ENCODE measurements at places on chromosomes 11 and 22.

- DNase-seq = no peak
Observed at GRCh38 chr11:101127197-101127698, 2.4 kb downstream of the PGR start.

GRCh38 chr11:70952191-70952590, 300.2 kb downstream of the SHANK2 start:
- DNase-seq = no peak

DNA sequence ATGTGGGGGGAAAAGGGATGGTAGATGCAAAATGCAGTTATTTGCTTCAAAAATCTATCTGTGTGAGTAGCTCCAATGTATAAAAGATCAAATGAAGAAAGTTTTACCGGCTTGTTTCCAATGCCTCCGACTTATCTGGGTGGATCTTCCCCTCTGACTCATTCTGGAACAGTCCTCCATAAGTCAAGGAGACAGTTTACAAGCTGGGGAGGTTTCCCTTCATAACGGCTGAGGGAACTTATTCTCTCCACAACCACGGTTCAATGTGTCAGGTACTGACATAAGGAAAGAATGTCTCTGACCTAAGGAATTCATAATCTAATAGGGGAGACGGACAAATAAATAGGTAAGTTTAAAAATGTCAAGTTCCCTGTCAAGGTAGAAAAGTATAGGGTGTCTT, 49.7 kb upstream of the BIRC3 start:
- DNase-seq = no peak

GRCh38 chr11:18527512-18527911, 770 bp upstream of the TSG101 start:
- no peak for DNase-seq

- no peak for DNase-seq
Observed at GRCh38 chr11:2839395-2839943, 46.1 kb downstream of the CDKN1C start.

All from cerebellar cortex (tissue), 1 donor.